ENCODE measurements at places on chromosomes 3 and 15. TPM values are rescaled to one million over a fixed set of nuclear protein-coding genes. Genes with fewer than 3 reads are reported as not detected.

MESP1 gene
- 0.29 TPM for total RNA-seq

TYRO3 gene
- 9.6 TPM for total RNA-seq

SLC22A13 gene
- total RNA-seq, result 0.68 TPM

SLC6A1 gene
- 4.0 TPM for total RNA-seq

SLC28A1 gene
- not detected for total RNA-seq

UROC1 gene
- total RNA-seq, result not detected

RHCG gene
- 1.1 TPM for total RNA-seq

CLDN11 gene
- 10.6 TPM for total RNA-seq

EBLN2 gene
- 11.0 TPM for total RNA-seq

- no peak for DNase-seq
Measured at GRCh38 chr15:83837945-83838571, 184.1 kb downstream of the ADAMTSL3 start.

DNA sequence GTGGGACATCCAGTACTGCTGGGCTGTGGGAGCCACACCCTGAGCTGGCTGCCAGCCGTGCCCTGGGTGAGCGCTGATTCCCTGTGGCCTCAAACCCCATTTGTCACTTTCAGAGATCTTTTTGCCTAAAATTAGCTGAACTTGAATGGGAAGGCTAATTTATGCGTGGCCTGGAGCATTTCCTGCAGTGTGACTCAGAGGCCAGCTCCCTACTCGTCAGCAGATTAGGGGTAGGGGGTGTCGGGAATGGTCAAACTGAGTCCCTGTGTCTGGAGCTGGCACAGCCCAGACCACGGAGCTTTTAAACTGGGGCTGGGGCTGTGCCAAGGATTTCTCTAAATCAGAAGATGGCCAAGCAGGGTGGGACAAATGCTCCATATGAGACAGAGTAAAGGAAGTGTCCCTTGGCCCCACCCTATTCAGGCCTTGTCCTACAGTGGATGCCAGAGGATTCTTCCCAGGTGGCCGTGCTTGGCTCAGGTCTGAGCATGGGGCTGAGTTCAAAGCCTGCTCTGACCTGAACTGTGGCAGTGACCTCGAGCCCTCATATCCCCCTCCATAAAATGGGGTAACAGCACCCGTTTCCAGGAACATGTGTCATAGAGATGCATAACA lies 59.7 kb downstream of the ATP2B2 start:
- DNase-seq, result no peak

DNA sequence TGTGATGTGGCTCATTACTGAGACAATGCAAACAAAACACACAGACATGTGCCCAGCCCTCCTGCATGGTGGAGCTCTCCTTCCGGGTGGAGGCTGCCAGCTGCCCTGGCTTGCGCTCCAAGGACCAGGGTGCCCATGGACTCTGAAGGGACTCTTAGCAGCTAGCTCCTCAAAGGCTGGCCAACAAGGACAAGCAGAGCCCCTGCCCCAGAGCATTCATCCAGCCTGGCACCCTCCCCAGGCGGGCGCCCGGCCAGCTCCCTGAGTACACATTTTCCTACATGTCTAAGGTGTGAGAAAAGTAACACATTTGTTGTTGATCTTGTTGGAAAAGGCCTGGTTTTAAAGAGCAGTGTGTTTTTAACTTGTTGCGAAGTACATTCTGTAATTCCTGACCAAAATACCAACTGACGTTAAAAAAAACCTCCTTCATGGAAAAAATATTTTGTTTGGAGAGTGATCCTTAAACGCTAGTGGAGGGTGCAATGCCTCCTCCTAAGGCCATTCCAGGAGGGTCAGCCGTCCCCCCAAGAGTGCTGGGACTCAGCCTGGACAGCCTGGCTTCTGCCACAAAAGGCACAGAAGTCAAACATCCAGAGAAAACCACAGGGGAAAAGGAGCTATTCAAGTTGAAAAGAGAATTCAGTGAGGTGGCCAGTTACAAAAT lies 86.9 kb downstream of the KLF15 start:
- DNase-seq, result peak; percentile 71

DNA sequence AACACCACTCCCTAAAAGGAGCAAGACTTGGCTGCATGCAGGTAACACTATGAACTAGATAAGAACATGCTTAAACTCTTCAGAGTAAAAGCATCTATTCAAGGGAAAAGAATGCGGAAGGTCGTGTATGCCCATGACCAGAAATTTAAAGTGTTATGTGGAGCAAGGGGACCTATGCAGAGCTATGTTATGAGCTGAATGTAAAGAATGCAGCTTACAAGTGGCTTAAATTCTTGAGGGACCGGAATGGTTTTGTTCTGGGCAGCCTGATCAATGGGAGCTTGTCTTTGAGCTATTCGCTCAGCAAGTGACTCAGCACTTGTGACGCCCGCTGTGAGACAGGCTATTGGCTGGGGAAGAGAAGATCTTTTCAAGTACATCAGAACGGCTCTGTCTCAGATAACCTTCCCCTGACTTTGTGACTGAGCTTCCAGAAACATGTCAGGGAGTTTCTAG lies 367.5 kb upstream of the THBS1 start:
- peak; percentile 50 for DNase-seq

DNA sequence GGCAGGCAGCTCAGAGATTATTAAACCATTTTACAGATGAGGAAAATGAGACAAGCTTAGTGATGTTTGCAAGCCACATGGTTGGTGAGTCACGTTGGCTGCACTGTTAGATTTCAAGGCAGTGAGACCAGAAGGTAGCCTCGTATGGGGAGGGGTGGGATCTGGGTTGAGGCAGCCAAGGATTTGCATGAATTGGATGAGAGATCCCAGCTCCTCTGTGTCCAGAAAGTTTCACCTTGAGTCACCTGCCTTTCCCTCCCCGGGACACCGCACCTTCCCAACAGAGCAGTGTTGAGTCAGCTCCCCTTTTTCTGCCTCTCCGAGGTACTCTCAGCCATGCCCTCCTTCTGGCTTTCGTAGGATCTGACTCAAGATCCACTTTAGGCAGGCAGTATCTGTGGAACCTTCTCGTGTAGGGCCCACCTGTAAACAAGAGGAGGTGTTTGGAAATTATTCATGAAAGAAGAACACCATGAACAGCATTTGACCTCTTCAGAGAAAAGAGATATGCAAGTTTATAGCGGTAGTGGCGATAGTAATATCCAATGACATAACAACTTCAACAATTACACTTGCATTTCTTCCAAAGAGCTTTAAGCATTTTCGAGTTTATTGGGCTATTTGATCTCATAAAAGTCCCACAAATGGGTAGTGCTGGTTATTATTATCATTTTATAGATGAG lies 46.8 kb upstream of the VPS8 start:
- DNase-seq, result no peak

- DNase-seq, result no peak
Measured at GRCh38 chr3:126854666-126855065, 128.2 kb upstream of the PLXNA1 start.

DNA sequence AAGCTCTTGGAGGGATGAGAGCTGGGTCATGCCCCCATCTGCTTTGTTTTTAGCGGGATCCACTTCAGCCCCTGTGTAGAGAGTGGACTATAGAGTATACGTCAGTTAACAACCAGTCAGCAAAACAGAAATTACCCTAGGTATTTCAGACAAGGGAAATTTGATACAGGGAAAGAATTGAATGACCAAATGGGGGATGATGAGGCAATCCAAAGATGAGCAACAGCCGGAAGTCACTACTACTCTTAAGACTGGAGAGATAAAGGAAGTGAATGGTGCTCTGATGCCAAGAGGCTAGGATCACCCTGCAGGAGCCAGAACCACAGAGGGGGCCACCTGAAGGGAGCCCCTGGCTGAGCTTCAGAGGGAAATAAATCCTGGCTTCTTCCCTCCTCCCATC lies 1.7 kb upstream of the GPR62 start:
- DNase-seq, result no peak

DNA sequence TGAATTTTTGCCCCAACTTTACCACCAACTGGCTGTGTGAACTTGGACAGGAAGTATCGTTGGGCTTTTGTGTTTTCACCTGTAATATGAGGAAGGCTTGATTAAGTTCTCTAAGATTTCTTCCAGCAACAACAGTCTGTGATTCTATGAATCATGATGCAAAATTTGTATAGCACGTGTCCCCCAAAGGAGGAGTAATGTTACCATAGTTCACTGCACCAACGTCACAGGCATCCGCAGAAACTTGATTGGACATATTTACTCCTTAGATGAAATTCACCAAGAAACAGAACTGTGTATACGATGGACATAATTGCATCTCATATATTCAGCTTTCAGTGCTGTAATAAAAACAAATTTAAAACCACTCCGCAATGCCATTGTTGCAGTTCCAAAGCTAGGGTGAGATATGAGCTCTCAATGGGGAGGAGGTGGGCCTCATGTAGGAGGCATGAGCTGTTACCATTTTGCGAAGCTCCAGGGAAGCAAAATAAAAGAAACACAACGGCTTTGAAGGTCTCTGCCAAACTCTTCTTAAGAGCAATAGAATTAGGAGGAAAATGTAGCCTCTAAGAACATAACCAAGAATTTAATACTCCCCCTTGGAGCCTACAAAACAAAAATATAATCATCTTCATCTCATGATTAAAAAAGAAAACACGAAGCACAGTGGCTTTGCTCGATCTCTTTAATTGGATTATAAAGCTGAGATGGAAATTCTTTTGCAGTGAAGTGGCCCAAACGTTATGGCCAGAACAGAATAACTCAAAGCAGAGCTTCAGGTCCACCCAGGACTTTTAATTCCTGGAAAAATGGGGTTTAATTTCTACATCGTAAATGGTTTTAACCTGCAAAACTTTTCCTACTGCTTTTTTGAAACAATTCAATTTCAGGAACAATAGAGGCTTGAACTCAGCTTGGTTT lies 80.7 kb downstream of the CHST2 start:
- DNase-seq, result no peak

- DNase-seq, result no peak
Measured at GRCh38 chr3:36295296-36295695, 85.0 kb upstream of the STAC start.

DNA sequence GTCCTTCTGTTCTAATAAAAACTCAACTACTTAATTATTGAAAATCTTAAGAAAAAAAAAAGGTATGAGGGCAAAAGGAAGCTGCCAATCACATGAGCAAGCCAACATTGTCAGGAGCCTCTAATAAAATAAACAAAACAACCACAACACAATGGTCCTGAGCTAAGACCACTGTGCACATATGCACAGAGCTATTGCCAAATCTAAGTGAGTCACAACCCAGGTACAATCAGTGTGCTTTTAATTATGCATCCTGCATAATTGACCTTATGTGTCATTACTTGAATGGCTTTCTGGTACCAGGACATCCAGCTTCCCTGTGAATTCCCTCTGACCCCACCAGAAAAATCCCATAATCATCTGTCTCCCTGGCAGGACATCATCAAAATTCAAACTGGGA lies 639.8 kb downstream of the MAGI1 start:
- DNase-seq, result no peak

- DNase-seq, result peak; percentile 76
Measured at GRCh38 chr3:128170866-128171516, 17.7 kb downstream of the EEFSEC start.

DNA sequence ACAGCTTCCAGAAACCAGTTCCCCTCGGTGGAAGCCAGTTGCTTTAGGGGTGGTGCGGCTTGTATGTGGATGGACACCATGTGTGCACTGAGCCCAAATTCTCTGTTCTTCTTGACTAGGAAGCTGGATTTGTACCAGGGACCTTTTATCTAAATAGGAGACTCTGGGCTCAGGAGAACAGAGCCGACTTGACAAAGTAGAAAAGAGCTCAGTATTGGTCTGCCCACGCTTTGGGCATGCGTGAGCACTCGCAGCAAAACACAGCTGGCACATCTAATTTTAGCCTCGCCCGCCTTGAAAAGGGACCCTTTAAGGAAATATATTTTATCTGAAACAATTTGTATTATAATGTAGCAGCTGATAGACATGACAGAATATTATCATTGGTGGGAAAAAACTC lies 1.1 kb upstream of the RBMS3 start:
- no peak for DNase-seq

DNA sequence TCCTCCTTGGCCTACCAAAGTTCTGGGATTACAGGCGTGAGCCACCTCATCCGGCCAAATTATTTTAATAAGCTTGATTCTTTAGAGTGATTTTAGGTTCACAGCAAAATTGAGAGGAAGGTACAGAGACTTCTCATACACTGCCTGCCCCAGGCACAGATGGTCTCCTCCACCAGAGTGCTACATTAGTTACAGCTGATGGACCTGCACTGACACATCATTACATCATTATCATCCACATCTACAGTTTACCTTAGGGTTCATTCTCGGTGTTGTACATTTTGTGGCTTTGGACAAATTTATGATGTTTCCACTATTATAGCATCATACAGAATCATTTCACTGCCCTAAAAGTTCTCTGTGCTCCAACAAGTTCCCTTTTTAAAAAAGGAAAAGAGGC lies 4.4 kb upstream of the VPS8 start:
- DNase-seq, result no peak

GRCh38 chr3:14290631-14291385 lies 111.6 kb upstream of the SLC6A6 start:
- DNase-seq, result no peak

DNA sequence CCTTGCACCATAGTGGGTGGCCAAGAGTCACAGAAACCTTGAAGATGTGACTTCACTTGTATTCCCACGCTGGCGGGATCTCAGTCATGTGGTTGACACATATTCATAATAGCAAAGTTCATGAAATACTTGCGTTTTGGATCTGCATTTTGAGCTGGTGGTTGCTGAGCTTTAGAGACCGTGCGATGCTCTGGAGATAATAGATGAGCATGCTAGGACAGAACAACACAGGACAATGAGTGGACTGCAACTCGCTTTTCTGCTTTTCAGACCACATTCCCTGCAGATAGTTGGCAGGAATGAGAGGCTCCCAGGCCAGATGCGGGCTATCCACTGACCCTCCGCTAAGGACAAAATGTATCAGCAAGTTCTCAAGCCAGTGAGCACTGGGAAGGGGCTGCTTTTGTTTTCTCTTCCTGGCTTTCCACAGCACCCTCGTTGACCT lies 13.8 kb upstream of the STARD5 start:
- DNase-seq, result peak; percentile 29

DNA sequence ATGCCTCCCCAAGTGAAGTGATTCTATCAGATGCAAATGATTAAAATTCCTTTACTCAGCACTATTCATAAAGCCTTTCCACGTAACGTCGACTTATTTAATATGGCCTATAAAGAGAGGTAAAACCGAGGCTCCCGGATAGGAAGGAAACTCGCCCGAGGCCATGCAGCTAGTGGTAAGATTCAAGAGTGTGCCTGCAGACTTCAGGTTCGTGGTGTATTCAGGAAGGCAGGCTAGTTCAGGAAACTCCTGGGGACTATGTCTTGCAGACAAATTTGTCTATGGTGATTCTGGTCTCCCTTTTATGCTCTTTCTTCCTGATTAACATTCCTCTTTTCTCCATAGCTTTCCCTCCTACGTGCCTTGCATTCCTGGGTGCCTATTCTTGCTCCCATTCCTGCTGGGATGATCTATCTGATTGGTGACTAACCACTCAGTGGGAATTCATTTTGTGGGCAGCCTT lies 150.7 kb downstream of the SST start:
- DNase-seq, result no peak

GRCh38 chr3:143203142-143203541 lies 83.6 kb downstream of the CHST2 start:
- no peak for DNase-seq

- DNase-seq, result no peak
Measured at GRCh38 chr15:91135201-91136130, 35.4 kb downstream of the SV2B start.
